Upper lobe of left lung (tissue), 6 donors: ENCODE measurements at places on chromosomes 11 and 22.

- DNase-seq: no peak
These were observed 90.2 kb upstream of the ISX start for GRCh38 chr22:34975721-34976120.

GRCh38 chr11:109728056-109728455, 306.1 kb downstream of the C11orf87 start:
- DNase-seq: no peak

DNA sequence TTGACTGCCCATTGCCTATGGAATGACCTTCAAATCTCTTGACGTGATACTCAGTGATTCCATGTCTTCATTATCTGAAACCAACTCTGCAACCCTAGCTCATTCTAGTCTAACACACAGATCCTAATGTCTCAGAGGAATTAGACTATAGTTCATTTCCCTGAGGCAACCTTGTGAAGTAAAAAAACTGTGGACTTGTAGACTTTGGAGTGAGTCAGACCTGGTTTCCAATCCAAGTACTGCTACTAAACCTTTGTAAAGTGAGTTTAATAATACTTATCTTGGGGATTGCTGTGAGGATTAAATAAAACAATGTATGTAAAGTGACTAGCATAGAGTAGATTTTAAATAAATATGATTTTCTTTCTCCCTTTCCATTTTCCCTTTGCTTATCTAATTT, 226.1 kb downstream of the BLID start:
- no peak for DNase-seq

- no peak for DNase-seq
These were observed 71.9 kb downstream of the FBXO7 start for GRCh38 chr22:32546496-32546895.

- no peak for DNase-seq
These were observed 9.6 kb downstream of the SSTR3 start for GRCh38 chr22:37202716-37203115.

GRCh38 chr22:17243524-17243923, 24.3 kb upstream of the ADA2 start:
- DNase-seq: peak; percentile 47

DNA sequence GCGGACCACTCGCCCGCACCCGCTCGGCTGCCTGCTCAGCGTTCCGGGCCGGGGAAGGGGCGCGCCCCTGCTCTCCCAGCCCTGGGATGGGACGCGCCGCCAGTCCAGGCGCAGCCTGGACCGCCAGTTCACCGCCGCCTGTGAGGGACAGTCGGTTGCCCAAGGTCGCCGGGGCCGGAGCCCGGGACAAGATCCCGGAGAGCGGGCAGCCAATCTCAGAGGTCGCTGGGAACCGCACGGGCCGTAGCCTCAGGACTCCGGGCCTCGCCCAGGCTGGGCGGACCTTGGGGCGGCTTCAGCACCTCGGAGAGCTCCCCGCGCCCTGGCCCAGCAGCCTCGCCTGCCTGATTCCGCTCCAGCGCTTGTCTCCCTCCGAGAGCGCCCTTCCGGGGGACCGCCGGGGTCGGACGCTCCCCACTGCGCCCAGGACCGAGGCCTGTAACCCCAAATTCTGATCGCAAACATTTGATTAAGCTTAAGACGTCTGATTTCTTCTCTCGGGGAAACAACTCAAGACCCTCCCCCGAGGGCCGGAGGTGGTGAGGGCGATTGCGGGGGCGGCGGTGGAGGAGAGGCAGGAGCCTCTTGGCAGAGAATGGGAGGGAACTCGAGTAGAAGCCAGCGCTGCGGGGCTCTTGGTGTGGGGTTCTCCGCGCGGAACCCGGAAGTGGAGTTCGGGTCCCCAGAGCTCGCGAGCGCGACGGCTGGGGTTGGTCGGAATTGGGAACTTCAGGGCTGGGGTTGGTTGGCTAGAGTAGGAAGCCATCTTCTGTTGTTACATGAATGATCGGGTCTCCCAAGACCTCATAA, 1.1 kb upstream of the CHRM4 start:
- DNase-seq: peak; percentile 97

- peak; percentile 32 for DNase-seq
These were observed 12.8 kb downstream of the PMM1 start for GRCh38 chr22:41576877-41577276.

- no peak for DNase-seq
These were observed 1330.4 kb downstream of the TBC1D22A start for GRCh38 chr22:48092866-48093265.

- DNase-seq: no peak
These were observed 7.3 kb upstream of the OR52W1 start for GRCh38 chr11:6191742-6192141.
